ENCODE measurements at places on chromosomes 11 and 22.

DNA sequence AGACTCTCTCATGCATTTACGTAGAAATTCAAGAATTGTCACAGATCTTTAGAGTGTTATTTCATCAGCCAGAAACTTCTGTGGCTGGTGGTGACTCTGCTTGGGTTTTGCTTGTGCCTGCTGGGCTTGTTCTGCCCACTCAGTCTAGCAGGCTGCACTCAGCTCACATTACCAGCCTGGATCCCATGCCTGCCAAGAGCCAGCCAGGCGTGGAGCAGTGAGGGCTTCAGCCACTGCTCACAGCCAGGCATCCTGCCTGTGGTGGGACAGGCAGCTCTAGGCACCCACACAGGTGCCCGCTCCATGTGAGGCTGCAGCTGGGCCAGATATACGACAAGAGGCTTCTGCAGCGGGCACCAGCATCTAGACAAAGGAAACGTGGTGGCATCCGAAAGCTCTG is 1213.3 kb upstream of the RAG2 start:
- DNase-seq, result no peak

GRCh38 chr22:47626428-47627390 is 864.3 kb downstream of the TBC1D22A start:
- DNase-seq, result no peak

DNA sequence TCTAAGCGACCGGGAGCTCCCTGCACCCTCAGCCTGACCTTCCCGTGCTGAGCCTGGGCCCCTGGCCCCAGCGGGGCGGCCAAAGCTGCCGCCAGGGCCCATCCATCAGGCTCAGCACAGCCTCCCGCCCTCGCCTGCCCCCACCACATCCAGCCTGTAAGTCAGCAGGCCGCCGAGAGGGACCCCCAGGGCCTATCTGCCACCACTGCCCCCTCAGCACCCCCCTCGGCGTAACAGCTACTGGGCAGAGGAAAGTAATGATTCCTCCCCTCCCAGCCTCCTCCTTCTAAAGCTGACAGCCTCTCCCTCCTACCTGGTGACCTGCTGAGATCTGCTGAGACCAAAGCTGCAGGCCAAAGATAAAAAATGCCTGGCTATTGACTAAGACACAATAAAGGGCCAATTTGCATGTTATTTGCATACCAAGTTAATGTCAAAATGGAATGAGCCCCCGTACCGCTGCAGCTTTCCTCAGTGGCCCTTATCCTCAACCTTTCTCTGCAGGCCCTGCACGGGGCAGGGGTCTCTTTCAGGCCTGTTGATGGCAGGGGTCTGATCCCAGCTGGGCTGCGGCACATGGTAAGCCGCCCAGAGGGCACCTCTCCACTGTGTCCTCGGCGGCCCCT is 51.6 kb downstream of the RPUSD4 start:
- no peak for DNase-seq

- DNase-seq, result no peak
Measured at GRCh38 chr11:75487365-75487764, 38.4 kb downstream of the GDPD5 start.

DNA sequence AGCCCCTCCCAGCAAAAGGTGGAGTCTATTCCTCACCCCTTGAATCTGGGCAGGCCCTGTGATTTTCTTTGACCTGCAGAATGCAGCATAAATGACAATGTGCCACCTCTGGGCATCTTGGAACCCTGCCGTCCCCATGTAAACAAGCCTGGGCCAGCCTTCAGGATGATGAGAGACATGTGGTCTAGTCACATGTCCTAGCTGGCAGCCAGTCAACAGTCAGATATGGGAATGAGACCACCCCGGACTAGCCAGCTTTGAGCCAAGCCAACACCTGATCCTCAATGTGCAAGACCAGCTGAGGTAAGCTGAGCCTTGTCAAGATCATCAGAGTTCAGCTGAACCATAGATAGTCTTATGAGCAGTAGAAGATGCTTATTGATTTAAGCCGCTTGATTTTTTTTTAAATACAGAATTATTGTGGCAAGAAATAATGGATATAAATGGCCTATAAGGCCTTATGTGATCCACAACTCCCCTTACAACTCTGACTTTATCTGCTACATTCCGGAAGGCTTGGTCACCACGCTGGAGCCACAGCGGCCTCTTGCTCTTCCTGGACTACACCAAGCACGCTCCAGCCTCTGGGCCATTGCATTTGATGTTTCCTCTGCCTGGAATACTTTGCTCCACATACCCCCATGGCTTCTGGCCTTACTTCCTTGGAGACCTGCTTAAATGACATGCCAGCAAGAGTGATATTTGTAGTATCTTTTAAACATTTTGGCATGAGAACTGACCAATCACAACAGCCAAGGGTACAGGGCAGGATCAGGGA is 225.9 kb upstream of the SESN3 start:
- DNase-seq, result no peak

GRCh38 chr11:11531131-11531908 is 90.5 kb downstream of the GALNT18 start:
- DNase-seq, result no peak

- DNase-seq, result no peak
Measured at GRCh38 chr22:35961480-35962295, 66.9 kb downstream of the RBFOX2 start.

DNA sequence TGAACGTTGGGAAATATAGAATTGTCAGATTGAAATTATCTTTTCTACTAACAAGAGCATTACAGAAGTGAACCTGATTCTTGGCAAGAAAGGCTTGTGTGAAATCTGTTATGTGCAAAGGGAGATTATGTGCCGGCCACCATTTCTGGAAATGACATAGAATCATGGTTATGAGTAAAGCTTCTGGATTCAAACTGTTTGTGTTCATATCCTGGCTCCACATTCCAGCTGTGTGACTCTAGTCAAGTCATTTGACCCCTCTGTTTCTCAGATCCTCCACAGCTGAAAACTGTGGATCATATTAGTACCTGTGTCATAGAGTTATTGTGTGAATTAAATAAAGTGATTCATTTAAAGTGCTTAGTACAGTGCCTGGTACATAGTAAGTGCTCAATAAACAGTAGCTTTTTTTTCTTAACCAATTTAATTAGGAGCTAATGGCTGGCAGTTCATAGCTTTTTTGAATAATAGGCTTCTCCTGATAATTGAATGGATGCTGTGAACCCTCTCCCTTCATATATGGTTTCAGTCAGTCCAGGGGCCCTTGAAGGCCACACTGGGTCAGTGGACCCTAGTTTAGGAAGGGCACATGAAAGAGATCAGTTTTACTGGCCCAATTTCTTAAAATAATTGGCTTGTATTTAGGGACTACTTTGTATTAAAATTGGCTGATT is 34.6 kb downstream of the EHF start:
- DNase-seq, result no peak

- no peak for DNase-seq
Measured at GRCh38 chr11:61968758-61969390, 1.4 kb upstream of the FTH1 start.

GRCh38 chr11:71223671-71224660 is 28.4 kb downstream of the SHANK2 start:
- no peak for DNase-seq

DNA sequence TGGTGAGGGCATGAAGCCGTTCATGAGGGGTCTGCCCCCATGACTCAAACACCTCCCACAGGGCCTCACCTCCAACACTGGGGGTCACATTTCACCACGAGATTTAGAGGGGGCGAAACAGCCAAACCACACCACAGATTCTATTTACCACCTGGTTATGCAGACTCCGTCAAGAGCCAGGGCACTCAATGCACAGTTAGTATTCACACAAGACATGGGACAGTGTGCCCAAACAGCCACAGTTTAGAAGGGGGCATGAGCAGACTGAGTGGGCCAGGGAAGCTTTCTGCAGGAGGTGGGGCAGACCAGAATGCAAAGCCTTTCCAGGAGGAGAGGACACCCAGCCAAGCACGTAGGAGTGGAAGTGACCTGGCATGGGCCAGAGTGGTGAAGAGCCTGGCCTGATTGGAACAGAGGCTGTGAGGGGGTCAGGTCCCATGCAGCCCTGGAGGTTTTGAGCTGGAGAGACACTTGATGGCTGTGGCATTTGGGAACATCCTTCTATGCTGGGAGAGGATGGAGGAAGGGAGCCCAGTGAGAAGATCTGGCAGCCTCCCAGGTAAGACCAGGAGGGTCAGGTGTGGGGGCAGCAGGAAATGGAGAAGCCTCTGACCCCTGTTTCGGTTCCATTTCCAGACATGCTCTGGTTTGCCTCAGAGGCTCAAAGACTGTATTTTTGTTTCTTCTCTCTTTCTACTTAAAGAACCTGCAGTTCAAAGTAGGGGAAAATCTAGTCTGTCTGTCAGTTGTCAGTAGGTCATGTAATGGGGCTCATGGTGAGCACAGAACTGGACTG is 199.1 kb upstream of the NCAM1 start:
- no peak for DNase-seq

GRCh38 chr11:112863305-112863704 is 97.9 kb upstream of the NCAM1 start:
- no peak for DNase-seq

DNA sequence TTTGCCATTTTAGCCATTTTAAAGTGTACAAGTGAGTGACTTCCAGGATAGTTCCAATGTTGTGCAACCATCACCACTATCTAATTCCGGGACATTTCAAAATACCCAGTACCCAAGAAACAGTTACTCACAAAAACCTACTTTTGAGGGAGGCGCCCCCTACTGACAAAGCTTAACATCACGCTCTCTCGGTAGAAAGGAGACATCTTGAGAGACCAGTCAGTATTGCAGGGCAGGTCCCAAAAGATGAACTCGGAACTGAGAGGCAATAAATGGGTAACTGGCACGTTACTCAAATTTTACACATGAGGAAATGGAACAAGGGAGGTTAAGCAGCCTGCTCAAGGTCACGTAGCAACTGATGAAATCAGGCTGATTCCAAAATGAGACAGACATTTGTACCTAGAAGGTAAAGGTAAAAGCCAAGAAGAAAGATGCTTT is 50.0 kb upstream of the POU2AF1 start:
- no peak for DNase-seq

GRCh38 chr11:103480421-103480820 is 371.2 kb downstream of the DYNC2H1 start:
- DNase-seq, result no peak

DNA sequence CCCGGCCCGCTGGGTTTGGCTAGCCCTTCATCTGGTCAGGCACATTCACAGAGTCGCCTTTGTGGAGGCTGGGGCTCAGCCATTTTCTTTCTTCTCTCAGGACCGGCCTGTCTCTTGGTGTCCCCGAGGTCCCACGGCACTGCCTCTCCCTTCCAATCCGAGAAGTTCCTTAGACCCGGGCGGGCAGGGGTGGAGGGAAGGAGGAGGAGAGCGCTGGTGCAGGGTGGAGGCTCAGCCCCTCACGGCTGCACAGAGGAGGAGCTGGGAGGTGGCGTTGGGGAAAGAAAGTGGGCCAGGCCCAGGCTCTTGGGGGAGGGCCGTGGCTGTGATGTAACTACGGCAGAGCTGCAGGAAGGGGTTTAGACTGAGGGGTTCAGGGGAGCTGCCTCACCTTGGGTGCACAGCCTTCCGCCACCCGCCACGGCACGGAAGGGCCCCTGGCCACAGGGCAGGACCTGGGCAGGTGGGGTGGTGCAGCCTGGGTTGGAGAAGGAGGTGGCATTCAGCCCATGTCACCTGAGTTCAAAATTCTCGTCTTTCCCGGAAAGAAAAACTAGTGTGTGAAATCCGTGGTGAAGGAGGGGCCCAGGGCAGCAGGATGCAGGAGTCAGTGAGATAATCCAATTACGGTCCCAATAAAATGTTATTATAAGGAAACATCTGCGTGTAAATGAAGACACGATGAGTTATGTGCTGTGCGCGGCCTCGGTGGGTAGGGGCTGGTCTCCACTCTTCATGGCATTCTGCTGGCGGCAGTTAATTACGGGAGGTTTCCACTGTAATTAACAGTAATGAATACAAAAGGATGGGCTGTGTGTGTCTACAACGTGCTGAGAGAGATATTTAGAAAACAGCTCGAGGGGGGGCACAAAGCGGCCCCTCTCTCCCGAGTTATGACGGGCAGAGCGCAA is 1.7 kb downstream of the BRSK2 start:
- no peak for DNase-seq

DNA sequence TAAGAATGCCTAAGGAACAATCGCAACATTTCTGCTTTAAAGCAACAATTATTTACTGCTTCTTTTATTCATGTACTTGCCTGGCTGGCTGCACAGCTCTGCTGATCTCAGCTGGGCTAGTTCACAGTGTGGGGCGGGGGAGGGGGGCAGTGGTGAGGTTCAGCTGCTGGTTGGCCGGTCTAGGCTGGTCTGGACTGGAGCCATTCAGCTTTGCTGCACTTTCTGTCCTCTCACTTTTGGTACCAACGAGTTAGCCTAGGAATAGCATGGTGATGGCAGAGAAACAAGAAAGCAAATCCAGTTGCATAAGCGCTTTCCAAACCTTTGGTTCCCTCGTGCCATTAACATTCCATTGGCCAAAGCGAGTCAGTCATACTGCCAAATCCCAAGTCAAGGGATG is 16.0 kb upstream of the MIF start:
- no peak for DNase-seq

GRCh38 chr11:9753021-9753420 is 89.1 kb downstream of the SWAP70 start:
- no peak for DNase-seq

- no peak for DNase-seq
Measured at GRCh38 chr22:33851821-33852384, 68.4 kb downstream of the LARGE1 start.

GRCh38 chr22:37781434-37782059 is 26.2 kb upstream of the GCAT start:
- no peak for DNase-seq

DNA sequence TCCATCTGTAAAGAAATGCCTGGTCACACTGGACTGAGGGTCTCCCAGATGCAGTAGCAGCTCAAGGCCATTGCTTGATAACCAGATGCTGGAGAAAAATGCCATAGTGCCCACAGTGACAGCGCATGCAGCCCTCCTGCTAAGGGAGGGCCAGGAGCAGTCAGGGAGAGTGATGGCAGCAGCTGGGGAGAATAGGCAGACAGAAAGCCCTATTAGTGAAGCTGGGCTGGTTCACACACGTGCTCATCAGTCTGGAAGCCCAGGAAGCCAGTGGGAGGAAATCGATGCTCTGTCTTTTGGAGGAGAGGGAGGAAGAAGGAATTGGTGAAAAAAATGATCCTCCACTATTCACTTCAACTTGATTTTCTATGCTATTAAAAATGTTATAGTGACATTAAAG is 82.9 kb downstream of the OSBP2 start:
- DNase-seq, result no peak

DNA sequence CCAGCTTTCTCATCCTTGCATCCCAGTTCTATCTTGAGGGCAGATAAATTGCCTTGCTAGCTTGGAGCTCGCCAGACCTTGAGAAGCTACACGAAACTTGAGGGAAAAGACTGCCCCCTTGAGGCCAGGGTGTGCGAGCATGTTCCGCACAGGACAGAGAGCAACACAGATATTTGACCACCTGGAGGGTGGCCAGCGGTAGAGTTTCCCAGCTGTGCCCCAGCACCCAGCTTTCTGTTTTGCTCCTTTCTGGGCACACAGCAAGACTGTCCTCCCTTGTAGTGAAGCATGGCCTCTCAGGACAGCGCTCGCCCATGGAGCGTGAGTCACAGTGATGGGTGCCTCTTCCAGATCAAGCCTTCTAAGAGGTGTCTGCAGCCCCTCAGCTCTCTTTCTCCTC is 23.5 kb downstream of the SPATA19 start:
- no peak for DNase-seq
